ENCODE measurements at places on chromosomes 12 and 14.
A peak's percentile ranks its signal among the peaks of the same experiment; 100 is the strongest.

DNA sequence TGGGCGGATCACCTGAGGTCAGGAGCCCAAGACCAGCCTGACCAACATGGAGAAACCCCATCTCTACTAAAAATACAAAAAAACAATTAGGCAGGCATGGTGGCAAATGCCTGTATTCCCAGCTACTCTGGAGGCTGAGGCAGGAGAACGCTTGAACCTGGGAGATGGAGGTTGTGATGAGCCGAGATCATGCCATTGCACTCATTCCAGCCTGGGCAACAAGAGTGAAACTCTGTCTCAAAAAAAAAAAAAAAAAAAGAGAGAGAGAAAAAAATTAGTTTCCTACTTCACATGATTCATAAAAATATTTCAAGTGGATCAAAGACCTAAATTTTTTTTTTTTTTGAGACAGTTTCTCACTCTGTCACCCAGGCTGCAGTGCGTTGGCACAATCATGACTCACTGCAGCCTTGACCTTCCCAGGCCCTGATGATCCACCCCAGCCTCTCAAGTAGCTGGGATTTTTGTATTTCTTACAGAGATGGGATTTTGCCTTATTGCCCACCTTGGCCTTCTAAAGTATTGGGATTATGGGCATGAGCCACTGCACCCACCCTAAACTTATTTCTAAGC lies 24.9 kb downstream of the FCF1 start:
- DNase-seq: no peak

- no peak for DNase-seq
These were observed 263.9 kb downstream of the FBXL14 start for GRCh38 chr12:1330477-1330827.

- DNase-seq: no peak
These were observed 99.0 kb downstream of the ESR2 start for GRCh38 chr14:64195199-64195598.

- no peak for DNase-seq
These were observed 46.5 kb downstream of the ST8SIA1 start for GRCh38 chr12:22287776-22288621.

GRCh38 chr12:81439344-81439743 lies 319.8 kb downstream of the PPFIA2 start:
- DNase-seq: no peak

DNA sequence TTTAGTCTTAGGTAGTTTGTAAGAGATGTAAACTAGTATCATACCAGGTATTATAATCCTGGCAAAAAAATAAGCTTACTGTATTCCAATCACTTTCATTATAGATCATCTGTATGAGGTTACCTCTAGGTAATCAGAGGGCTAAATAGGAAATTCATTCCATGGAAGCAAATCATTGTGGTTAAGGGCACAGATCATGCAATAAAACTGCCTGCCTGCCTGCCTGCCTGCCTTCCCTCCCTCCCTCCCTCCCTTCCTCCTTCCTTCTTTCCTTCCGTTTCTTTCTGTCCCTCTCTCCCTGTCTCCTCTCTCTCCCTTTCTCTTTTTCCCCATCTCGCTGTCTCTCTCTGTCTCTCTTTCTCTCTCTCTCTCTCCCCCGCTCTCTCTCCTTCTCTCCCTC lies 3.2 kb upstream of the CLEC9A start:
- no peak for DNase-seq

GRCh38 chr12:55742719-55743405 lies at the start of gene GDF11:
Gene GDF11, plus strand, starts transcription at chr12:55743122. Its CDS starts 195 bp downstream, at chr12:55743317.
- DNase-seq: peak; percentile 60

GRCh38 chr14:20427231-20428009 lies 8.5 kb downstream of the KLHL33 start:
- no peak for DNase-seq

GRCh38 chr14:44108601-44109000 lies 398.5 kb downstream of the FSCB start:
- no peak for DNase-seq

- DNase-seq: no peak
These were observed 221.7 kb upstream of the GRIP1 start for GRCh38 chr12:66900616-66901015.

DNA sequence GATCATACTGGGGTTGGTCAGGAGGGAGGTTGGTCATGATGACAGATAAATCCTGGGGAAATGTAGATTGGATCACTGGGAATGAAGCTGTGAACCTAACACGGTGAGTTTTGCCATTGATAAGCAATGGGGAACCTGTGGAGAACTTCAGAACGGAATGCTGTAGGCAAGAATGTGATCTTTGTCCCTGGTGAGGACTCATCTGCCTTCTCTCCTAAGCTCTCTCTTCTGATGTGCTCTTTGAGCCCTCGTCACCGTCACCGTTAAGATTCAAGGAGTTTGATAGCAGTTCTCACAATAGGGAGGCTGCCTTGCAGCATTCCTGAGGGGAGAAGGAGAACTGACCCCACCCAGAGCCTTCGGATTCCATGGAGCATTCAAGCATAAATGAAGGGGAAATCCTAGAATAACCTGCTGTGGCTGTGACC lies 217.6 kb downstream of the ANO6 start:
- no peak for DNase-seq

GRCh38 chr12:92437452-92437851 lies 265.3 kb upstream of the PLEKHG7 start:
- no peak for DNase-seq

- DNase-seq: no peak
These were observed 28.4 kb downstream of the SARNP start for GRCh38 chr12:55789171-55789570.

DNA sequence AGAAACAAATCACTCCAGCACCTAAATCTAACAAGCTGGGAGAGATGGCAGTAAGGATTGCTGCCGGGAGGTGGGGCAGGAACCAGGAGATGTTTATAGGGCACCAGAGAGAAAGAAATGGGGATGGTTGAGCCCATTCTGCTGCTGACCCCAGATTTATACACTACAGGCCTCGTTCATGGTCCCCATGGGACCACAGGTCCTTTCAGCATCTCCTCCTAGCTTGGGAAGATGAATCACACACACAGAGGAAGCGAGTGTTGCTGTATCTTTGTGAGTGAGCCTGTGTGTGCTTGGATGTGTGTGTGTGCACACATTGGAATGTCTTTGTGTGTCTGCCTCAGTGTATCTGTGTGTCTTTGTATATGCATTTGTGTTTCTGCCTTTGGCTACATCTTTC lies 49.7 kb upstream of the FICD start:
- no peak for DNase-seq

GRCh38 chr12:102232446-102232845 lies 34.8 kb upstream of the PMCH start:
- DNase-seq: no peak

- DNase-seq: no peak
These were observed 87.0 kb downstream of the DNAI7 start for GRCh38 chr12:25107920-25108319.

DNA sequence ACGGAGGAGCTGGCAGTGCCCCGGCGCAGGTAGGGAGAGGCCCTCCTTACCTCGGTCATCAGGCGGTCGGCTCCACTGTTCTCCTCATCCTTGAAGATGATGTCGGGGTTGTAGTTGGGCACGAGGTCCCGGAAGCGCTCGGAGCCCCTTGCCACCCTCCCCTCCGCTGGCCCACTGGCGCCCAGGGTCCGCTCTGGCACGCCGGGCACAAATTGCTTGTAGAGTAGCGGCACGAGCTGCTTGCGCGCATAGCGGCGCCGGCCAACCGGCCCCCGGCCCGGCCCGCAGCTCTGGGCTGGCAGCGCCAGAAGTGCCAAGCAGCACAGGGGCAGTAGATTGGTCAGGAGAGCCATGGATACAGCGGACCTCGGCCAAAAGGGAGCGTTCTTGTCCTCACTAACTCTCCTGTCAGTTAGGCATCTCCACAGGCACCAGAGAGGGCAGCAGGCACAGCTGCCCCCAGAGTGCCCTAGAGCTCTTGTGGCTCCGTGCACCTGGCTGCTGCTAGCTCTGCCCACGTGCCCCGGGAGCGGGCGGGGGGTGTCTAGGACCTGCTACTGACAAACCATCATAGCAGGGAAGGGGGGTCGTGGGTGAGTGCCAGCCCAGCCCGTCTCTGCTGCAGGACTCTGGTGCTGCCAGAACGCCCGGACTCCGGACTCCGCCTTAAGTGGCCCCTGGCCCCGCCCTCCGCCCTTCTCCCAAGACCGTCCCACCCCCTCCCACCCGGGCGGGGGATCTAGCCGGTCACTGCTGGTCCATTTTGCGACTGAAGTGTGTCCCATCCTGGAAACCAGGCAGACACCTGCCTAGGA lies at the start of gene DHH:
Gene DHH, minus strand, starts transcription at position 642 of the 815 bp plus-strand sequence. Its CDS starts 289 bp downstream, at position 353.
- no peak for DNase-seq

DNA sequence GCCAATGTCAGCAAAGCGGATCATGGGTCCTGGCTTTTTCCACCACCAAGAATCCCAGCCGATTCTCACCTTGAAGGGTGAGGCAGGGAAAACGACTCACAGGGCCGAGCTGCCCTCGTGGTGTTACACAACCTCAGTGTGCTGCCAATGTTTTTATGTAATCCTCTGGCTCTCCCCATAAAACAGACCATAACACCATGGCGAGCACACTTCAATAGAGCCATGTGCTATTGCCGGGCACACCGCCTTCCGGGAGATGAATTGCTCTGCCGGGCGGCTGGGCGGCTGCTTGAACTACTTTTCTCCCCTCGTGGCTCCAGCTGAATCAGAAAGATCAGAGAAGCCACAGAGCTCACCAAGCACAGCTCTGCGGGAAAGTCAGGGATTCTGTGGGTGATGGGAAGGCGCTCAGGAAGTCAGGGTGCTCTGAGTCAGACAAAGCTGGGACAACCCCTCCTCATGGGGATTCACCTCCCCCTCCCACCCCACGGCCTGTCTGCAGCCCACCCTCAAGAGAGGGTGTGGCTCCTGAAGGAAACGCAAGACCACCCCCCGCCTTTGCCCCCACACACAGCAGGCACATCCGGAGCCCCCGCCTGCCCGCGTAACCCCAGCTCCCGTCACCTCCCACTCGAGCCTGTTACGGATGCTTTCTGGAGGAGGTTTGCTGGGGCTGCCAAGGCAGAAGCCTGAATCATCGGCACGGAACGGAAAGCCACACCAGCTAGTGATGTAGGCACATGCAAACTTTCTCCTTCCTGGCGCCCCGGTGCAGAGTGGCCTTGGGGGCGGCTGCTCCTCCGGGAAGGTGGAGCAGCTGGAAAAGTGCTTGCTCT lies 1.8 kb downstream of the GALNT9 start:
- DNase-seq: peak; percentile 24

DNA sequence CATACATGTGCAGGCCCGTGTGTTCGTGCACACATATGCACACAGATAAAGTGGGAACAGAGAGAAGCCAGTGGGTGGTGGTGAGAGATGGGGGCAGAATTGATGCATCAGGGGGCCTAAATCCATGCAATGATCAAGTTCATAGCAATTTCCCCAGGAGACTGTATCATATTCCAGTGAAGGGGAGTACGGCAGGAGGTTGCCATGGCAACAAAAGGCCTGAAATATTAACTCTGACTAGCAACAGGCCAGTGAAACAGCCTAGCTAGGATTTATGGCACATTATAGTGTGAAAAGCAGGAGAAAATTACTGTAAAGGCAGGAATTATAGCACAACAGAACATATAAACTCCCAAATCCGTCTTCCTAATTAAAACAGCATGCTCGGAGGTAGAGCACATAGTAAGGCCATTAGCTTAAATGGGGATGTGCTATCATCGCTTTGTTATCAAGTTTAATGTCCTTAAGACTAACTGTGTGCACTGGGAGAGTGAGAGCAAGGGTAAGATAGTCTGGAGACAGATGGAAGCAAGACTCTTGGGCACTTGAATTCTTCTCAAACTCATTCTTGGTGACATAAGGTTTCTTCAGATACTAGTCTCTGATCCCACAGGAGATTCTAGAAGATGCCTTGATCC lies 806.3 kb downstream of the DIO2 start:
- DNase-seq: no peak

DNA sequence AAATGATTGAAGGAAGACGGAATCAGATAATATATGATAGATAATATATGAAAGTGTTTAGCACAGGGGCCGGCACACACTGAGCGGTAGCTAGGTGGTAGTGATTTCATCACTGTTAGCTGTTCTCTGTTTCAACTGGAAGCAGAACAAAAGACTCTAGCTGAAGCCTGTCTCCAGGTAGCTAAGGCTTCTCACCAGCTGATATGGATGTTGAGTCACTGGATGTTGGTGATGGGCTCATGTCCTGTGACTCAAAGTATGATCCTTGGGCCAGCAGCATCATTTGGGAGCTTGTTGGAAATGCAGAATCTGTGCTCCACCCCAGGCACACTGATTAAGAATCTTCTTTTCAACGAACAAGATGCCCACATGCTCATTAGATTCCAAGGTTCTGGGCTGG lies 21.7 kb upstream of the KCNA5 start:
- no peak for DNase-seq

DNA sequence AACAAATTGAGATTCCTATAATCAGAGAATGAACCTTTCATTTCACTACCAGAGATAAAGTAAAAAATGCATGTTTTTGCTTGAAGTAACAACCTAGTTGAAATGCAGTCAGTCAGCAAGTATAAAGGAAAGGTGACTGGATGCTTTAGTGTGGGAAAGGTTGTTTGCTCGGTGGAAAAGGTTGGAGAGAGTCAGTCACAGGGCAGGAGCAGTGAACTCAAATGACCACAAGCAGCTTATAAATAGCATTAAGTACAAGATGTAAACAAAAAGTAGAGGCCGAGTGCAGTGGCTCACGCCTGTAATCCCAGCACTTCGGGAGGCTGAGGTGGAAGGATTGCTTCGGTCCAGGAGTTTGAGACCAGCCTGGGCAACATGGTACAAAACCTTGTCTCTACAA lies 98.1 kb upstream of the FGD4 start:
- no peak for DNase-seq

DNA sequence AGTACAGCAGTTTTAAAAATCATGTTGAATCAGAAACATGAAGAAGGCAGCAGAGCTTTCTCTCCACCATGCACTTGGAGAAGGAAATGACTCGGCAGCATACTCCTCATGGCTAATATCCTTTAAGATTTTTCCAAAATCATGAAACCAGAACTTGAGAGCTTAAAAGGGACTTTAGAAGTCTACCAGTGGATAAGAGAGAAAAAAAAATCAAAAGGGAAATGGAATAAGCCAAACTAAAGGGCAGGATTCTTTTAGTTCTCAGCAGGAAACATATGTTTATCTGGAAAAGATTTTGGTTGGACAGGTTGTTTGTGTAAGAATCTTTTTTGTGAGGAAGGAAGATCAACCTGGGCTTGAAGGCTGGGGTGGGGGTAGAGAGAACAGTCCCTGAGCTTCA lies 111.8 kb downstream of the PRKCH start:
- no peak for DNase-seq

DNA sequence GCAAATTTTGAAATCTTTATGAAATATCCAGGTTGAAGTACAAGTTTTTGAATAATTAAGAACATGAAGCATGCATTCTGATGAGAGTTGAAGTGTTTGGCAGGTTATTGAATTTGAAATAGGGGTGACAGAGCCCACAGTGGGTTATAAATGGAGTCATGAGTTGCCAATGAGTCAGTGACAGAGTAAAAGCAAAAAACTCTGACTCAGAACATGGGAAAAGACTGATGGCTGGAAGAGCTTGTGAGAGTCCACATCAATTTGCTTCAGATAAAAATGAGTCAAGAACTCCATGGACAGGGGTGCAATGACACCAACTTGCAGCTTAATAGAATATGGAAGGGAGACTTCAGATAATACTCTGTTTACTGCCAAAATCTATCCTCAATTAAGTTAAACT lies 105.3 kb downstream of the SLC6A15 start:
- DNase-seq: no peak

Data from activated CD4-positive, alpha-beta T cell treated with anti-CD3 and anti-CD28 coated beads, Interleukin-2, amount 50 U/mL, for 4 hours (primary cell).